ENCODE measurements at places on chromosomes 7 and 10.

- DNase-seq: no peak
These were observed 50.3 kb downstream of the PALD1 start for GRCh38 chr10:70528741-70529362.

GRCh38 chr7:151520419-151521261 lies 945 bp upstream of the RHEB start:
- DNase-seq: peak; percentile 17

GRCh38 chr7:99504281-99504602 lies 220 bp upstream of the ZKSCAN5 start:
- DNase-seq: no peak

- DNase-seq: peak; percentile 90
These were observed at the start of gene ARL5B for GRCh38 chr10:18659125-18659818. TSS of gene ARL5B (plus strand) at chr10:18659431. CDS start at chr10:18659638, 207 bp downstream.

- DNase-seq: no peak
These were observed 309.8 kb downstream of the ADK start for GRCh38 chr10:74460812-74461211.

DNA sequence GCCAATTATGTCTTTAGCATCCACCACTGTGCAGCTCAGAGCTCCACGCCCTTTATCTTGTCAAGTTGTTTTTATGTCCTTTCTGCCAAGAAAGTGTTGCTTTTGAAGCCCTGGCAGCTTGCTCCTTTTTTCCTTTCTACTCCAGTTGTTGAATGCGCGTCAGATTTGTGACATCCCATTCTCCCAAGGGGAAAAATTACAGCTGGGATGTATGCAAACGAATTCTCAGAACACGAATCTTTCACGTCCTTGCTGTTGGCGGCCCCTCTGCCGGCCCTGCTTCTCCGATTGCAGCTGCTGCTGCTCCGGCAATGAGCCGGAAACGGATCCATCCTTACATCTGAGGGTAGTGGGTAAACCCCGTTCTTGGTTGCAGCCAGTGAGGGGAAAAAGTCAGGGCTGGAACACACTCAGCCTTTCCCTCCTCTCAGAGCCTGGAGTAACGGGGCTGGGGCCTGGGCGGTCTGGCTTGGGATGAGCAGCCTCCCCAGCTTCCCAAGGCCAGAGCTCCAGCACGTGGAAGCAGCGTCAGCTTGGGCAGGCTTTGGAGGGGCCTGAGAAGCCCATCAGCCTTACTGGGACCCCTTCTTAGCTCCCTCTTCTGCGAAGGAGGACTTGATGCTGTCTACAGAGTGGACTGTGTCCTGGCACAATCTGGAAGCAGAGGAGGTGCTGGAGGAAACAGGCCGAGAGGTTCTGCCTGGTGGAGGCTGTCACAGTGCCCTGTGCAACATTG lies 79.0 kb upstream of the CHST15 start:
- no peak for DNase-seq

- no peak for DNase-seq
These were observed 90.2 kb downstream of the FRMD4A start for GRCh38 chr10:14240253-14241189.

GRCh38 chr7:147052818-147053217 lies 936.2 kb downstream of the CNTNAP2 start:
- DNase-seq: no peak

DNA sequence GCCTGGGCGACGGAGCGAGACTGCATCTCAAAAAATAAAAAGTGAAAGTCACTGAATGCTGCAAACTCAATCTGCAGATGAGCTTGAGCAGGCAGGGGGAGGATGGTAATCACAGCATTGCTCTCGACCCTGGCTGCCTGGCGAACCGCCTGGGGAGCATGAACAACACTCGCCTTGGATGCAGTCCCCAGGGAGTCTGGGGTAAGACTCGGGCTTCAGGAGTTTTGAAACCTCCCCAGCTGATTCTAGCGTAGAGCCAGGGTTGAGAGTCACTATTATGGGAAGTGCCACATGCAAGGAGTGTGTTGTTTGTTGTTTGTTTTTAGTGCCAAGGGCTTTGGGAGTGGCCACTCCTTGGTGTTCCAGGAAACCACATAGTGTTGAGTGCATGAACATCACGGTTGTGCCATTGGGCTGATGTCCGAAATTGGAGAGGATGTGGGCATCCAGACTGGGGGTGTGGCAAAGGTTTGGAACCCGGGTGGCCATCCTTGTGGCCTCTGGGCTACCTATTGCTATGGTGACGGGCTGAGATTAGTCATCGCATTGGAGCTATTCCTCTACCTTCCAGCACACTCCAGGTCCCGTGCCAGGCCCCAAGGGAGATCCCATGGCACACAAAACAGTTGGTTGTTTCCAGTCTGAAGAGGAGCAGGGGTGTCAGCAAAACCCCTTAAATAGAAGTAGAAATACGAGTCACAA lies 92.6 kb downstream of the RGS10 start:
- DNase-seq: no peak

DNA sequence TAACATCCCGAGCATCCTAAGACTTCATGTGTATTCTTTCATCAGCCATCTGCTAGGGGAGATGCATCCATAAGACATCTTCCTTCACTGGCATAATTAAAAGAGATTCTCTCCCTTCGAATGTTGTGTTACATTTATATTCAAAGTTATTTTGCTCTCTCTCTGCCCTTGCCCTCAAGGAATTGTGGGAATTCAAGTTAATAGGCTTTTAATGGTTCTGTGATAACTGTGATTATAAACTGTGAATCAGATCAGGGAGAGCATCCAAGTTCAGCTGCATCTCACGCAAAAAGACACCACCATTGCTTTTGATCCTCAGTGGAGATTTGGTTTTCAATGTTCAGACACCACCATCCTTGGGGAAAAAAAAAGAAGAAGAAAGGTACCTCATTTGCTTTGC lies 9.2 kb upstream of the TEX36 start:
- DNase-seq: no peak

DNA sequence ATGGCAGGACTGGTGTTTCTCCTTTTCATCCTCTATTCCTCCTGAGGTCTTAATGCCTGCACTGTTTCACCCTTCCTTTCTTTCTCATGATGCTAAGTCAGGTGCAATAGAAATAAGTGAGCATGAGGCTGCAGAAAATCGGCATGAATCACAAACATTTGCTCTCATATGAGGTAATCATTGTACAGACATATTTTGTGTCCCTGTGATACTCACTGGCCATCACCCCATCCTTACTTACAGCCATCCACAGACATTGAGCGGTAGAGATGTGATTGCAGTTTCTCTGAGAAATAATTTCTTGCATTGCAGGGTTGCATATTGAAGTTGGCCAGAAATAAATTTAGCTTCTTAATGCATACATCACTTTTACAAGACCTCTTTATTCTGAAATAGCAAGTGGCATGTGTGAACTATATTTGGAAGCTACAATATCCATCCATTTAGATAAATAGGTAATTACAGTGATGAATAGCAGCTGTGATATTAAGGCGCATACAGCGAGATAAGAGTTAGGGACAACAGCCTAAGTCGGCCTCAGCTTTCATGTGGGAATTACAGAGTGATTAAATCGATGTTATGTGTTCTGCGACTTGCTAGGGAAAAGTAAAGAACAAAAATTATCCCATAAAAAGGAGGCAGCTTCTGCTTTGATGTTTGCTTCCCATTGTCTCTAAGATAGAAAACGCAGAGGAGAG lies 612.6 kb downstream of the SORCS3 start:
- no peak for DNase-seq

GRCh38 chr7:98330926-98331529 lies 49.5 kb downstream of the BRI3 start:
- DNase-seq: no peak

DNA sequence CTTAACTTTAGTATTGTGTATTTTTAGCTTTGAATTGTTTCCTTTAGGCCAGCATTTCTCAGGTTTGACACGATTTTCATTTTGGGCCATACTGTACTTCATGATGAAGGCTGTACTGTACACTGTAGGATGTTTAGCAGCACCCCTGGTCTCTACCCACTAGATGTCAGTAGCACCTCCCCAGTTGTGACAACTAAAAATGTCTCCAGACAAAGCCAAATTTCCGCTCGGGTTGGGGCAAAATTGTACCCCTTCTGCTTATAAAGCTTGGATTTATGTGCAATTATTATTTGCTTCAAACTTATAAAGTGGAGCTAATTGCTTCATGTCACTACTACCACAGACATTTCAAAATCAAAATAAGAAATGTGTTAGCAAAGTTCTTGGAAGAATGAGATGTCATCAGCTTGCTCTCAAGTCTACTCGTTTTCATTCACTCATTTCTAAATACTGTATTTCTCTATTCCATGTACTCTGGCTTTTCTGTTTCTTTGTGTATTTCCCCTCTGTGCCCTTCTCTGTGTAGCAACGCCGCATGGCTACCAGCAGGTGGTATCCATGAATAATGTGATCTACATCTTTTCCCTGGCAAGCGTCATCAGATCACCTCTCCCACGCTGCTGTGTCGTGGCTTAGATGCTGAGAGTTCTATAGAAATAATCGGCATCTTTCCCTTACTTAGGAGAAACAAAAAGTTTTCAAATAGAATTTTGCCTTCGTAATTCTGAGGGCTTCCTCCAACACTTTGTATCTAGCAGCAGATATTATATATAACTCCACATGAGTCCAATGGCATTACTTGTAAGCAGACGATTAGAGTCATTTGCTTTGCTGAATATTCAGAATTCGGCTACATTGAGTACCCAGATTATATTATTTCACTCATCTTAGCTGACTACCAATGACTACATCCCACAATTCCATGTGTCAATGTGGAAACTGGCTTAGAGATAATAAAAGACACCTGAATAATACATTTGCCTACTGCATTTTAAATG lies 47.8 kb upstream of the CALCR start:
- DNase-seq: no peak

GRCh38 chr7:7816084-7816483 lies 97.7 kb upstream of the RPA3 start:
- DNase-seq: no peak

- DNase-seq: no peak
These were observed 449.3 kb downstream of the CNTNAP2 start for GRCh38 chr7:146565872-146566271.

GRCh38 chr10:57917019-57917418 lies 350.7 kb downstream of the IPMK start:
- DNase-seq: no peak

GRCh38 chr10:8035641-8036470 lies 18.6 kb upstream of the GATA3 start:
- no peak for DNase-seq
